ENCODE measurements at places on chromosomes 3 and 15.

- DNase-seq: no peak
These were observed 153.9 kb upstream of the TBL1XR1 start for GRCh38 chr3:177351206-177351605.

- no peak for DNase-seq
These were observed 223.1 kb upstream of the EOMES start for GRCh38 chr3:27945229-27945628.

DNA sequence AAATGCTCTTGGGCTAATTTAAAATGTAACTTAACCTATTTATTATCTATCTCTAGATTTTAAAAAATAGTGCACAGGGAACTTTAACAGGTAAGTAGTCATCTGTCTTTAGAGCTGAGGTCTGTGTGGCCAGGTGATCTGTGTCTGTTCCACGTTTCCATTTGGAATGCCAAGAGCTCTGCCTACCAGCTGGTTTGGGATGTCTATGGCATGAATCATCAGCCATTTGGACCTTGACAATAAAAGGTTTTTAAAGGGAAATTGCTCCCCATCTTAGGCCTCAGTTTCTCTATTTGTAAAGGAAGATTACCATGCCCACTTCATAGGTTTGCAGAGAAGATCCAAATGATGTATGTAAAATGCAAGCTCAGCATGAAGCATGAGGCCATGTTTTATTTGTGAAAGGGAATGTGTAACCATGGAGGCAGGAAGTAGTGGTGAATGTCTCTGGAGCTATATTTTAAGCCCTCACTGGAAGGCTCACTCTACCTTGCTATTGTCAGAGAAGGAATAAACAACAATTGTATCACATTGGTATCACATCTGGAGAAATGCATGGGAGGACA lies 548.1 kb upstream of the LMCD1 start:
- no peak for DNase-seq

DNA sequence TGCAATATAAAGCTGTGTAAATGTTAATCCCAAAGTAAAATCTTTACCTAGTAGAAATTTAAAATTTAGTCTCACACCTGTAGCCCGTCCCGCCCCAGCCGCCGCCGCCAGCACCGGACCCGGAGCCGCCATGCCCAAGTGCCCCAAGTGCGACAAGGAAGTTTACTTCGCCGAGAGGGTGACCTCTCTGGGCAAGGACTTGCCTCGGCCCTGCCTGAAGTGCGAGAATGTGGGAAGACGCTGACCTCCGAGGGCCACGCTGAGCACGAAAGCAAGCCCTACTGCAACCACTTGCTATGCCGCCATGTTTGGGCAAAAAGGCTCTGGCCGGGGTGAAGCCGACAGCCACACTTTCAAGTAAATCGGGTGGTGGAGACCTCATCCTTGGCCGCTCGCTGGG lies 22.1 kb upstream of the TOP2B start:
- no peak for DNase-seq

GRCh38 chr15:65326117-65326526 lies 21.6 kb downstream of the RNU5B-1 start:
- no peak for DNase-seq

- DNase-seq: no peak
These were observed 4.8 kb downstream of the SEMA4B start for GRCh38 chr15:90205886-90206285.

- no peak for DNase-seq
These were observed 136.9 kb downstream of the TJP1 start for GRCh38 chr15:29685156-29686078.

DNA sequence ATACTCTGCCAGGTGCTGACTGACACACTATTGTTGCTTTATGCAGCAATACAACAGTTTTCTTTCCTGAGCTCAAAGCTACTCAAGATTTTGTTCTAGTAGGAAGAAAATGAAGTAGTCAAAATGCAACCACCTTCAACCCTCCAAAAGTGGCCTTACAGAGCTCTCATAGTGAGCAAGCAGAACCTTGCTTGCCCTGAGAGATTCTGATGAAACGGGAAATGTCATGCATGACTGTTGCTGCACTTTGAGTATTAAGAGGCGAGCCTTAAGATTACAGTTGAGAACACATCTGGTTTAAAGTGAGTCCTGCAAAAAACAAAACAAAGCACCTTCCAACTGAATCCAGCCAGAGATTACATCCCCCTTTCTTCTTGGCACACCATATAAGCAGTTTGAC lies 29.7 kb downstream of the MINDY4B start:
- no peak for DNase-seq

- DNase-seq: no peak
These were observed 20.6 kb downstream of the CCDC13 start for GRCh38 chr3:42752441-42752840.

All from stimulated activated CD8-positive, alpha-beta memory T cell treated with anti-CD3 and anti-CD28 coated beads, Interleukin-15, amount 100 ng/mL, for 48 hours (primary cell).